HT1080 (cell line): ENCODE measurements at places on chromosomes 2 and 18. TPM values are rescaled to one million over a fixed set of nuclear protein-coding genes. Genes with fewer than 3 reads are reported as not detected.

EN1 gene
- total RNA-seq, result not detected in 2 replicates

GORASP2 gene
- total RNA-seq, result 34.5 and 40.0 TPM in 2 replicates

SLC16A14 gene
- not detected in 2 replicates for total RNA-seq

DCC gene
- 14.1 and 15.7 TPM in 2 replicates for total RNA-seq

SPC25 gene
- total RNA-seq, result 16.6 and 27.1 TPM in 2 replicates

- no peak for DNase-seq
Measured at GRCh38 chr2:26576565-26577441, 64.4 kb downstream of the CIB4 start.

GRCh38 chr2:88590998-88591613, 36.2 kb downstream of the EIF2AK3 start:
- peak; percentile 19 for DNase-seq
